T-helper 9 cell (primary cell): ENCODE measurements at places on chromosomes 11 and 22.

GRCh38 chr22:25364736-25365241 lies 145.3 kb downstream of the CRYBB2 start:
- no peak for DNase-seq

DNA sequence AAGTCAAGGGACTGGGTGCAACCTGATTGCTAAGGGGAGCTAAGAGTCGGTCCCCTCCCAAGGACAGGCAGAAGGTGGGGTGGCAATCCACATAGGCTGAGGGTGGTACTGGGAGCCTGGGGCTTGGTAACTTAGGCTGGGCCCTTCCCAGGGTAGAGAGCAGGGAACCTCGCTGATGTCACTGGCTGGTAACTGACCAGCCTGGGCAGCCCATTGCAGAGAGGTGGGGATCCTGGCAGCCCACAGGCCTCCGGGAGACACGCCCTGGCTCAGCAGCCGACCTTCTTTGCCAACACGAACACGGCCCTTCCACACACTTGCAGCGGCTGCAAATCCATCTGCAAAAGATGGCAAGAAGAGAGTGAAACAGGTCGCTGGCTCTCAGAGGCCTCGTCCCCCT lies 25.4 kb downstream of the A4GALT start:
- no peak for DNase-seq

- no peak for DNase-seq
Observed at GRCh38 chr22:36363349-36363981, 24.3 kb downstream of the MYH9 start.

- DNase-seq = no peak
Observed at GRCh38 chr11:48087974-48088681, 107.8 kb downstream of the PTPRJ start.

GRCh38 chr11:64266339-64266738 lies 15.0 kb downstream of the PLCB3 start:
- DNase-seq = no peak

GRCh38 chr11:128029219-128029722 lies 558.1 kb downstream of the ETS1 start:
- no peak for DNase-seq

- DNase-seq = no peak
Observed at GRCh38 chr11:100825626-100826025, 138.5 kb downstream of the ARHGAP42 start.

DNA sequence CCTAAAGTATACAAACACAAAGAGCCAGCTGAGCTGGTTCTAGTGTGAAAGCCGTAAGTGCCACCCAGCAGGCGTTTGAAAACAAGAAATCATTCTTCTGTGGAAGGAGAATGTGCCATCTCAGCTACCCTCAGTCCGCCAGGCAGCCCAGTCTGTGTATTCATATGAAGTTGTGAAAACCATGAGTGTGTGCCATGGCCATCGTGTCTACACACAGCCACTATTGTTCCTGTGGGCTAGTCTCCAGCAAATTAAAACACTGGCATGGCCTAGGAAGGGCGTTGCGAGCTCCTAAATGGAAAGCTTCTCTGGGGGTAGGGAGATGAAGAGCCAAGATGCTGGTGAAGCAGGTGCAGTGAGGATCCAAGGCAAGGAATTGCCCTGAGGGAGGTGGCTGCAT lies 51.5 kb upstream of the HORMAD2 start:
- DNase-seq = no peak

DNA sequence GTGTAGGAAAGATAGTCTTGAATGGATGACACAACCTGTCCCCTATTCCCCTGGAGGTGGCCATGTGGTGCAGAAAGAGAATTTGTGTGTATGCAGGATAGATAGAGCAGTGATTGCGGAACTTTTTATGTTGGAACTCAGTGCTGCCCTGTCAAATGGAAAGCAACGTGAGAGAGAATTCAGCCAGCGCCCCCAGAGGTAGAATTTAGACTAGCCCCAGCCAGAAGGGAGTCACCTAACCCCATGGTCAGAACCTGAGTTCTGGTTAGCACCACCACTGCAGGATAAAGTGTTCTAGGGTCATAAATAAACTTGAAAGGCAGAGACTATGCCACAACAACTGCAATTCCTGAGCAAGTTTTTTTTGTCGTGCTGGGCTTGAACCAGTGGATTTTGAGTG lies 152.9 kb upstream of the GRIA4 start:
- DNase-seq = no peak

DNA sequence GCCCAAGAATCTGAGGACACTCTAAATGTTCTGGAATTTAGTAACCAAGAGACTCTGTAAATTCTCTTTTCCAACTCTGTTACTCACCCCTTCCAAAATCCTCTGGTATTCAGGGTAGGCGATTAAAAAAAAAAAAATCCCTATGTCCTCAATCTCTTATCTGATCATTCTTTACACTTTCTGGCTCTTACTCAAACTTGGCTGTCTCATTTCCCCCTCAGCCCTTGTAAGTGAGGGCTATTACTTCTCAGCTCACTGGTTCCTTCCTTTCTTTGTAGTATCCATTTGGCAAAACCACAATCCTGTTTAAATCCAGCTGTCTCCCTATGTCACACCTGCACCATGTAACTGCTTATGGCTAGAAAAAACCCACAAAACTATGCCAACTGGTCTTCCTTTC lies 12.7 kb upstream of the MSANTD2 start:
- DNase-seq = no peak

- DNase-seq = no peak
Observed at GRCh38 chr11:93487032-93487483, 56.1 kb downstream of the SMCO4 start.

DNA sequence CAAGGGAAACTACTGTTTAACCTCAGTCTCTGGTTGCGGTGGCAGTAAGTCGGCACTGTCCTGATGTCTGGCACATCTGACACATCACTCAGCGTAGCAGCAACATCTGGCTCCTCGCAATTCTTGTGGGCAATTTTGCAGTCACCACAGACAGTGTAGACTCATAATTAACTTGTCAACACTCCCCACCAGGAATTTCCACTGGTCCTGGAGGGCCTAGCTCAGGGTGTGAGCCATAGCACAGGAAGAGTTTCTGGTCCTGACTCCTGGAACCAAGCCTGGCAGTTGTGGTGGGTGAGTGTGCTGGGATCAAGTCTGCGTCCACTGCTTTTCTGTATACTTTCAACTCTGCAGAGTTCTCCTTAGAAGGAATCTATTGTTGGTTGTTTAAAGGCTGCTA lies 209.7 kb downstream of the SNX19 start:
- no peak for DNase-seq

DNA sequence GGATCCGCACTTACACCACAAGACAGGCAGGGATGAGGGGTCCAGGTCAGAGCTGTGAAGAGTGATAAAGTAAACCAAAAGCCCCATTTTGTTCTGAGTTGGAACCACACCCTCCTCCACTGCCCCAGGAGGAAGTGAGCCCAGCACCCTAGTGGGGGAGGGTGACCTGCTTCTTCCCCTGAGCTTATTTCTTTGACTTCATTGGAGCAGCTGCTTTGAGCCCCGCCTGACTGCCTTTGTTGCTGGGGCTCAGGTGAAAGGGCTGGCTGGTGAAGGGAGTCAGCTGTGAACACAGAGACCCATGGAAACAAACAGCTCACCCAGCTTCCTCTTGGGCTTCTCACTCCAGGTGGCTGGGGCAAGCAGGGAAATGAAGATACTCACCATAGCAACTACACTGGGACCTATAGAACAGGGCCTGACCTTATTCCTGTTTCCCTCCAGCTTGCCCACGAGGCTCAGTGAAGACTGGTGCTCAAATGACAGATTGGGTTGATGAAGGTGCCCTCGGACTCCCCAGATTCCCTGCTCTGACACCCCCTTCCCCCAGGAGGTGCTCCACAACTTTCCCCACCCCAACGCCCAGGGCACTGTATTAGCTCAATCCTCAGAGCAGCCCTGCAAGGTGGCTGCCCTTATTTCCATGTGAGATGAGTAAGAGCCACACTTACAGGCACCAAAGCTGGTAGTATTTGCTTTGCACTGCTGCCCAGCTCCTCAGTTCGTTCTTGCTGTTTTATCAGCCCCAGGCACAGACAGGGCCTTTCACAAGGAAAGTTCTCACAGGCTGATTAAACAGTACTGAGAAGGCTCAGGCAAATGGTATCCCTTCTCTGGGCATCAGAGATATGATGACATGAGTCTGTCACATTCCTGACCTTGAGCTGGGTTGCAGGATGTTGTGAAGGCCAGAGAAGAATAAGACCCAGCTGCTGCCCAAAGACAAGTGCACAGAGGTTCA lies 2.4 kb downstream of the UCP2 start:
- peak; percentile 57 for DNase-seq

- DNase-seq = no peak
Observed at GRCh38 chr11:7889985-7890384, 41.1 kb downstream of the OR10A6 start.

DNA sequence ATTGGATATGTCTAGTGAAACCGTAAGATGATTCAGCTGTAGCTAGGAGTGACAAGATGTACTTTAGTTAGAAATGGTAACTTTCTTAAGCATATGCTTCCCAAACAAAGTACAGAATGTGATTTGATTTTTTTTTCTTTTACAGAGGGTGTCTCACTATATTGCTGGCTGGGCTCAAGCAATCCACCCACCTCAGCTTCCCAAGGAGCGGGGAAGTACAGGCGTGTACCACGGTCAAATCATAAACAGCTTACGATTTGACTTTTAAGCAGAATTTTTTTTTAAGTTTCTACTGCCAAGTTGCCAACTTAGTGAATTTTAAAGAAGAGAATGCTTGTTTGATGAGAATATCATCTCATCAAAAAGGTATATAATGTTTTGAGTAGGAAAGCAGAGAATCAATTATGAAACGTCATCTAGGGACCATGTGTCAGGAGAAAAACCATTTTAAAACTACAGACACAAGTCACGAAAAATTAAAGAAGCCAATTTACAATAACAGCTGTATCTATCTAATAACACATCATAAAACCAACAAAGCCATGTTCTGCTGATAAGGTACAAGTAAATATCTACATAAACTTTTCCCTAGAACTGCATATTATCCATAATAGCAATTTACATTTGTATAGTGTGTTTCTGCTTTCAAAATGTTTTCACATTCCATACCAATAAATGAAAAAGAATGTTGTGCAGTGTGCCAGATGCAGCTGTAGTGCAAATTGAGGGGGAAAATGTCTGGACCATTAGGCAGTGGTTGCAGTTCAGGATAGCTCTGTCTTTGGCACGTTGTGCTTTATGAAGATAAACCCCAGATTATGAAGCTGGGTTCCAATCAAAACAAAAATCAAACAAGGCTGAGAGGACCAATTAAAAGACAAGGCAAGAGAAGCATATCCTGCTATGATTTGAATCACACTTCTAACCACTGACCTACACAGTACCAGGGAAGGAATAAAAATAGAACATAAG lies 33.7 kb upstream of the USP47 start:
- DNase-seq = no peak

GRCh38 chr11:10601837-10602236 lies 33.4 kb upstream of the LYVE1 start:
- no peak for DNase-seq

DNA sequence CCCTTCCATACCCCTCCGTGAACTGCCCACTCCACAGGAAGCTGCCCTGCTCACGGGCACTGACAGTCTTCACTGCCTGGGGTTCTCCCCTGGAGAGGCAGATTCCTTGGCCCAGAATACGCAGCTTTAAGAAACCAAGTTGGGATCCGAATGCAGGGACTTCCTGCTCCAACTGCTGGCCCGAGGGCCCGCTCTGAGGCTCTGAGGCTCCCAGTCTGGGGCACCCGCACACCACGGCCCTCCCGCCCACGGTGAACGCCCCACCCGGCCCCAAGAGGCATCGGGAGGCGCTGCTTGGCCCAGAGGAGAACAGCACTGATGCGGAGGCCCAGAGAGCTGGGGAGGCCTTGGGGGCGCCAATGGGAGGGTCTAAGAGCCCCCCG lies 42.3 kb downstream of the IGF2 start:
- DNase-seq = no peak

GRCh38 chr11:21316591-21316990 lies 647.2 kb downstream of the NELL1 start:
- DNase-seq = no peak

DNA sequence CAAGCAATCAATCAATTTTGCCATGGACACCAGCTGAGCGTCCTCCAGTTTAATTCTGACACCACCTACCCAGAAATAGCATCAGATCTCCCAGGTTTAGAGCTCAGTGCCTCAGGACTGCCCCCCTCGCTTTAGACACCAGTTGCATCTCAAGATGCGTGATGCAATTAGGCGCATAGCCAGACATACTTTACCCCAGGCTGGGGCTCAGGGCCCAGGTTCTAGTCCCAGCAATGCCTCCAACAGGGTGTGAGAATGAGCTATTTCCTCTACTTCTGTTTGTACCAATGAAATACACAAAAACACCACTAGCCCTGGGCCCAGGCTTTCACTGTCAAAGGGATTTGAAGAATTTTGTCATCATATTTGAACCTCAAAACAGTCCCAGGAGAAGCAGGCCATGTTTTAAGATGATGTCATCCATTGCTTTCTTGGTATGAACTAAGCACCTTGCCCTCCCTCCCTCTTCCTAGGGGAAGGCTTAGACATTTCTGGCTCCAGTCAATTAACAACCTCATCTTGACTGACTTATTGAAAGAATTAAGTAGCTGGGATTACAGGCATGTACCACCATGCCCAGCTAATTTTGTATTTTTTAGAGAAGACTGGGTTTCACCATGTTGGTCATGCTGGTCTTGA lies 61.5 kb upstream of the INCENP start:
- no peak for DNase-seq

GRCh38 chr11:2772544-2773031 lies 72.8 kb upstream of the KCNQ1OT1 start:
- DNase-seq = no peak

- no peak for DNase-seq
Observed at GRCh38 chr22:29503811-29504372, 23.9 kb downstream of the NEFH start.

DNA sequence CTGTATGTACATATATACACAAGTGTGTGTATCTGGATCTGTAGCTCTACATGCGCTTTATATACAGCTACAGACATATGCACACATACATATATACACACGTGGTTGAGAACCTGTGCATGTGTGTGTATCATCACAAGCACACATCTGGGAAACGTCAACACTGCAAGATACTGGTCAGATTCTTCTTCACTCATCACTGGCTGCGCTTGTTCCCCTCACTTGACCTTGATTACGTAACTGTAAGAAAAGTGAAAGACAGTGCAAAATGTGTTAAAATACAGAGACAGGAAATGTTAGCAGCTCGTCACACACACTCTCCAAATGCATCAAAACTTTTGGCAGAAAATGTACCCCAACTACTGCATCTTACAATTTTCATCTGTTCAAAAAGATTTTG lies 51.9 kb upstream of the MN1 start:
- DNase-seq = no peak

GRCh38 chr11:104146421-104146820 lies 17.5 kb downstream of the PDGFD start:
- no peak for DNase-seq

GRCh38 chr11:121696177-121696871 lies 243.6 kb upstream of the SORL1-AS1 start:
- DNase-seq = no peak

GRCh38 chr11:2185324-2186085 lies 13.9 kb upstream of the TH start:
- no peak for DNase-seq

- DNase-seq = no peak
Observed at GRCh38 chr22:45163099-45163450, 650 bp upstream of the NUP50 start.

- no peak for DNase-seq
Observed at GRCh38 chr11:69074375-69075140, 25.8 kb downstream of the TPCN2 start.

GRCh38 chr11:129258205-129258604 lies 66.1 kb upstream of the ARHGAP32 start:
- no peak for DNase-seq

- no peak for DNase-seq
Observed at GRCh38 chr11:116353589-116353988, 419.2 kb downstream of the BUD13 start.

GRCh38 chr11:94147433-94147845 lies 18.8 kb downstream of the PANX1 start:
- no peak for DNase-seq
